ENCODE measurements at places on chromosomes 13 and 19.

DNA sequence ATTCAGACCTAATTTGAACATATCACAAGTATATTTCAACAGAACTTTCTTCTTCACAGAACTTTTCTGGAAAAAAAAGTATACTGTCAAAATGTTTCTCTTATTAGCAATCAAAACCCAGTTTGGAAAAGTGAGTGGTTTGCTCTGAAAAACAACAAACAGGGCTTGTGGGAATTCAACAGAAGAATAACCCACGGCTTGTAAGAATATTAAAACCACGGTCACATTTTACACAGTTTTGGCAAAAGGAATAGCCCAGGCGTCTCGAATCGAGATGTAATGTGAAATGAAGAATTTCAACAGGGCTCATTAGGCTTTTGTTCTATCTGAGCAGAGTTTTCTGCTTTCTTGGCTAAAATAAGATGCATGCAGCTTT, 70.7 kb downstream of the COL4A2 start:
- no peak for DNase-seq
- no peaks in the 10 kb centered on the region for H3K36me3 ChIP-seq
- H3K27me3 ChIP-seq = no peaks in the 10 kb centered on the region
- H3K4me1 ChIP-seq = no peaks in the 10 kb centered on the region

GRCh38 chr13:79194272-79194671, 211.8 kb downstream of the RBM26 start:
- no peak overlapping the region for H3K4me3 ChIP-seq
- no peaks in the 10 kb centered on the region for H3K36me3 ChIP-seq
- DNase-seq = peak; percentile 25
- H3K4me1 ChIP-seq = peaks cover 9% of the 10 kb centered on the region
- no peak overlapping the region for H3K27ac ChIP-seq

- no peaks in the 10 kb centered on the region for H3K36me3 ChIP-seq
- no peak overlapping the region for H3K27ac ChIP-seq
- H3K27me3 ChIP-seq = no peaks in the 10 kb centered on the region
- H3K4me1 ChIP-seq = no peaks in the 10 kb centered on the region
- no peak overlapping the region for H3K4me3 ChIP-seq
- no peak for DNase-seq
Observed at GRCh38 chr19:37669450-37669914, 14.2 kb upstream of the ZFP30 start.

GRCh38 chr13:64457976-64458375, 2772.2 kb downstream of the PCDH9 start:
- no peak overlapping the region for H3K4me3 ChIP-seq
- no peaks in the 10 kb centered on the region for H3K27me3 ChIP-seq
- DNase-seq = no peak

GRCh38 chr13:34816245-34816884, 125.7 kb upstream of the NBEA start:
- no peaks in the 10 kb centered on the region for H3K27me3 ChIP-seq
- H3K4me1 ChIP-seq = no peaks in the 10 kb centered on the region
- no peak for DNase-seq
- no peak overlapping the region for H3K27ac ChIP-seq
- no peaks in the 10 kb centered on the region for H3K36me3 ChIP-seq
- no peak overlapping the region for H3K4me3 ChIP-seq

DNA sequence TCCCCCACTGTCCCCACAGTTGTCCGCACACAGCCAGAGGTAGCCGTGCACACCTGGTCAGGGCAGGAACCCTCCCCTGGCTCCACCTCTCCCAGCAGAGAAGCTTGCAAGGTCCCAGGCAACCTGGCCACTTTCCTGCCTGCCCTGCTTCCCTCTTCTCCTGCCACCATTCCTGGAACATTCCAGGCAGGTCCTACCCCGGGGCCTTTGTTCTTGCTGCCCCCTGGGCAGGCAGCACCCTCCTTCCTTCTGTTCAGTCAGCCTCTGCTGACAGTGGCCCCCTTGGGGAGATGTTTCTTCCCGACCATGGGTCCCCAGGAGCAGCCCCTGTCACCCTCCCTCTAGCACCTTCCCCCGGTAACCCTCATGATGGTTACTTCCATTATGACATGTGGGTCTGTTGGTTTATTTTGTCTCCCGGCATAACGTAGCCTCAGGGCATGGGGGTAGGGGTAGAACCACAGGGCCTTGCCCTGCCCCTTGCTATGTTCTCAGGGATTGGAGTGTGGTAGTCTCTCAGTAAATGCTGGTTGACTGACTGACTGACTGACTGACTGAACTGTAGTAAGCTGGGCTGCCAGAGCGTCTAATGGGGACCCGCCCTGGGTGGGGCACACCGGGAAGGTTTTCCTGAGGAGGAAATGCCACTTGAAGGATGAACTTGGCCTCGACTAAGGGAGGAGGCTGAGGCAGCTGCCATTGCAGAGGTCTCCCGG, 10.8 kb downstream of the PAK4 start:
- no peaks in the 10 kb centered on the region for H3K36me3 ChIP-seq
- H3K4me3 ChIP-seq = no peak overlapping the region
- no peaks in the 10 kb centered on the region for H3K4me1 ChIP-seq
- no peaks in the 10 kb centered on the region for H3K27me3 ChIP-seq
- DNase-seq = no peak

- no peaks in the 10 kb centered on the region for H3K4me1 ChIP-seq
- H3K27ac ChIP-seq = no peak overlapping the region
- DNase-seq = no peak
- no peak overlapping the region for H3K4me3 ChIP-seq
Observed at GRCh38 chr13:65595916-65596315, 1634.2 kb downstream of the PCDH9 start.

- H3K27ac ChIP-seq = no peak overlapping the region
- H3K36me3 ChIP-seq = no peaks in the 10 kb centered on the region
- no peaks in the 10 kb centered on the region for H3K27me3 ChIP-seq
Observed at GRCh38 chr13:109776575-109776974, 9.8 kb downstream of the IRS2 start.

- H3K4me1 ChIP-seq = no peaks in the 10 kb centered on the region
- DNase-seq = no peak
- no peaks in the 10 kb centered on the region for H3K36me3 ChIP-seq
- H3K4me3 ChIP-seq = no peak overlapping the region
- no peaks in the 10 kb centered on the region for H3K27me3 ChIP-seq
- H3K27ac ChIP-seq = no peak overlapping the region
Observed at GRCh38 chr13:95784161-95784899, 107.4 kb downstream of the DNAJC3 start.

DNA sequence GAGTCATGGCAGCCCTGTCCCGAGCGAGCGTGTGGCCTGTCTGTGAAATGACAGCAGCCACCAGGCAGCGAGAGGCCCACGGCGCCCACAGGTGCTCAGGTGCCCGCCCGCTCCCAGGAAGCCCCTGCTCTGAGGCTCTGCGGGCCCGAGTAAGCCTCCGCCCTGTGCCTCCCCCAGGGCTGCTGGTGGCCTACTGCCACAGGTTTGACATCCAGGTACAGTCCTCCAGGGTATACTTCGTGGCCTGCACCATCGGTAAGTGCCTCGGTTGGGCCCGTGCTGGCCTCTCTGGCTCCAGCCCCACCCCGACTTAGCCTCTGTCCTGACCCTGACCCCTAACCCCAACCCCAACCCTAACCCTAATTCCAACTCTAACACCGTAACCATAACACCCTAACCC, 15.0 kb upstream of the TMPRSS9 start:
- H3K4me3 ChIP-seq = no peak overlapping the region
- no peaks in the 10 kb centered on the region for H3K27me3 ChIP-seq
- H3K27ac ChIP-seq = no peak overlapping the region
- no peak for DNase-seq
- no peaks in the 10 kb centered on the region for H3K36me3 ChIP-seq

- H3K4me1 ChIP-seq = no peaks in the 10 kb centered on the region
- no peak for DNase-seq
- H3K4me3 ChIP-seq = no peak overlapping the region
- no peaks in the 10 kb centered on the region for H3K27me3 ChIP-seq
- H3K36me3 ChIP-seq = no peaks in the 10 kb centered on the region
- H3K27ac ChIP-seq = no peak overlapping the region
Observed at GRCh38 chr13:114328034-114328433, 13.7 kb downstream of the CHAMP1 start.

GRCh38 chr13:46753137-46753536, 43.8 kb downstream of the ESD start:
- H3K27ac ChIP-seq = no peak overlapping the region
- no peaks in the 10 kb centered on the region for H3K36me3 ChIP-seq
- H3K4me3 ChIP-seq = no peak overlapping the region
- no peaks in the 10 kb centered on the region for H3K27me3 ChIP-seq
- DNase-seq = no peak
- H3K4me1 ChIP-seq = peaks cover 13% of the 10 kb centered on the region

GRCh38 chr13:39527961-39528660, 74.9 kb downstream of the LHFPL6 start:
- no peak overlapping the region for H3K4me3 ChIP-seq
- no peaks in the 10 kb centered on the region for H3K27me3 ChIP-seq
- no peaks in the 10 kb centered on the region for H3K36me3 ChIP-seq
- no peak overlapping the region for H3K27ac ChIP-seq
- DNase-seq = no peak
- H3K4me1 ChIP-seq = no peaks in the 10 kb centered on the region

Data from naive thymus-derived CD4-positive, alpha-beta T cell (primary cell).